ENCODE measurements at places on chromosomes 6 and 20.

- no peak for DNase-seq
Measured at GRCh38 chr6:4895971-4896370, 107.9 kb downstream of the RPP40 start.

- no peak for DNase-seq
Measured at GRCh38 chr6:170102582-170103481, 188.0 kb downstream of the DLL1 start.

DNA sequence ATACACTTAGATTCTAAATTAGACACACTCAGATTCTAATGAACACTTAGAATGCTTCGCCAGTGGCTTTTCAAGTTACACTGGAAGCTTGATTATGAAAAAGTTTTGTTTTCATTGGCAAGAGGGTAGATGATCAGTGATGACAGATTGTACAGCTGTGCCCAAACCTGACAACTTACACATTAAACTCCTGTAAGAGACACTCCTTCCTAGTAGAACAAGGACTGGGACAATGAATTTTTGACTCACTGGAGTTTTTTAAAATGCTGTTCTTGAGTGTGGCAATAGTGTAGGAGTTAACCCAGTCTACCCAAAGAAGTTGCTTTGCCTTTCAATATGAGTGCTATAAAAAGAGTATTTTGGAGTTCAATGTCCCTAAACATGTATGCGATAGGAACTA, 140.8 kb downstream of the SLC16A10 start:
- no peak for DNase-seq

DNA sequence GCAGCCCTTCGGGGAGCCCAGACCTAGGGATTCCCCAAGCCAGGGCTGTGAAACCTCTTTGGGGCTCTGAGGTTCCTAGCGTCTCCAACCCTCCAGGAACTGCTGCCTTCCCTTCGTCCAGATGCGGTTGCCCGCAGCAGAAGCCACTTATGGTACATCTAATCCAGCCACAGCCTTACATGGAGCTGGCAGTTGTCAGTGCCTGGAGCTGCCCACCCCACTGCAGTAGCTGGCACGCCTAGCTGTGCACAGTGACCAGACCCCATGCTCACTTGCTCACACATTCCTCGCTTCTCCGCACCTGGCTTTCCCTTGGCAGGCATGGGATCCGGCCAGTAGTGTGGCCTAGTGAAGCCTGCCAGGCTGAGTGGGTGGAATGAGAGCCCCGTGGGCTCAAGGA, 547.6 kb downstream of the TBC1D32 start:
- DNase-seq: no peak

- peak; percentile 26 for DNase-seq
Measured at GRCh38 chr6:131954775-131955107, 3.6 kb upstream of the CCN2 start.

- no peak for DNase-seq
Measured at GRCh38 chr20:37416848-37417616, 71.1 kb downstream of the SRC start.

DNA sequence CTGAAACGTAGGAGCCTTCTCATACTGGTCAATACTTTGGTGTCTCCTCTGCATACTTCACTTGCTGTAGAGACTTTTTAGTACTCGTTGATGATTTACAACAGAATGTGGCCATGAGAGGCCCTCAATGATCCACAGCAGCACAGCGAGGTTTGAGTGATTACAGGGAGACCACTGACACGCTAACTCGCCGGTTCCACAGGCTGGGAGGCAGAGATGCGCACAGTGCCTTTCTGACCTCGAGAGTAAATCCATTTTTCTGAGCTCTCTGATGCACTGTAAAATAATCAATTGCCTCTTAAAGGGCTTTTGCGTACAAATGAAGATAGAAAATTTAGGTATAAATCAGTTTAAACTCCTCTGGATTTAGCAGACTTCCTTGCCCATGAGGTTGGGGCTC, 56.2 kb upstream of the TBC1D7 start:
- DNase-seq: no peak

DNA sequence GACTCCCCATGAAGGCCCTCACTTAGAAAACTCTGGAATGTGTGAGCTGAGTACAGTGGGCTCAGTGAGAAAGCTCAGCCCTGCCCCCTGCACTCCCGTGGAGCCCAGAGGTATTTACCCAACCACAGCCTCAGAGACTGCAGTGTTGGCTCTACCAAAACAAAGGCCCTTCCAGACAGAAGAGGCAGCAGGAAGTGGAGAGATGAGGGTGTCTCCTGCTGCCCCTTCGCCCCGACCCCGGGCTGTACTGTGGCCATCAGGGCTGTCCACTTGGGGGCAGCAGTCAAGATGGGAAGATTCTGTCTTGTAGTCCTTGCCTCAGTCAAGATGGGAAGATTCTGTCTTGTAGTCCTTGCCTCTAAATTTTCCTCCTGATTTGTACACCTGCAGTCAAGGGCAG, 341.3 kb downstream of the TAF4 start:
- DNase-seq: no peak

DNA sequence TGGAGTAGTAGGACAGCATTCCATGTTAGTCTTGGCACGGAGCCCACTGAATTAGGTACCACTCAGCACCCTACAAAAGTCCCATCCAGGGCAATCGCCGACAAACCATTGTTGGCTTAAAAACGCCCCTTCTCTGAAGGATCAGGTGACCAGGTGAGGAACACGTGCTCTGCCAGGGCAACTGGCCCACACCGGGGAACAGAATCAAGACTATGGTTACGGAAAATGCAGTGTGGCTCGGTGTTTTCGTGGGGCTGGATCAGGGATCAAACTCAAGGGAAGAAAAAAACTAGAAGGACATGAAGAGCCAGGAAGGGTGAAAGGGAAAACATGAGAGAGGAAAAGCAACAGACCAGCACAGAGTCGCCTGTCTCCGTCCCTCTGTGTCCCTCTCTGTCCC, 177.8 kb upstream of the ARID1B start:
- DNase-seq: no peak

DNA sequence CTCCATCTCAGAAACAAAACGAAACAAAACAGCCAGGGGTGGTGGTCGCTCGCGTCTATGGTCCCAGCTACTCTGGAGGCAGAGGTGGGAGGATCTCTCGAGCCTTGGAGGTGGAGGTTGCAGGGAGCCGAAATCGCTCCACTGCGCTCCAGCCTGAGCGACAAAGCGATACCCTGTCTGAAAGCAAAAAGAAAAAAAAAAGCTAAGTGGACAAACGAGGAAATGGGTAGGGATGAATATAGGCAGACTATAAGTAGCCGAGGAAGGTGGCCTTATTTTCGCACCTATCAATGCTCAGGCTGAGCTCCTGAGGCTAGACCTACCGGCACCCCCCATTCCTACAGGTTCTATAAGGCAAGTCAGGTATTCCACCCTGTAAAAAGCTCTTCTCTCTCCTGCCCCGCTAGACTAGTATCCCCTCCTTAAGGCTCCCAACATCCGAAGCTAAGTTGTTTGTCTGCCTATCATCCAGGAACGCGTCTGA, 650 bp upstream of the CASP8AP2 start:
- no peak for DNase-seq

- peak; percentile 62 for DNase-seq
Measured at GRCh38 chr6:111030008-111031007, 48.5 kb downstream of the RPF2 start.

GRCh38 chr20:50092436-50092835, 20.5 kb downstream of the UBE2V1 start:
- no peak for DNase-seq

DNA sequence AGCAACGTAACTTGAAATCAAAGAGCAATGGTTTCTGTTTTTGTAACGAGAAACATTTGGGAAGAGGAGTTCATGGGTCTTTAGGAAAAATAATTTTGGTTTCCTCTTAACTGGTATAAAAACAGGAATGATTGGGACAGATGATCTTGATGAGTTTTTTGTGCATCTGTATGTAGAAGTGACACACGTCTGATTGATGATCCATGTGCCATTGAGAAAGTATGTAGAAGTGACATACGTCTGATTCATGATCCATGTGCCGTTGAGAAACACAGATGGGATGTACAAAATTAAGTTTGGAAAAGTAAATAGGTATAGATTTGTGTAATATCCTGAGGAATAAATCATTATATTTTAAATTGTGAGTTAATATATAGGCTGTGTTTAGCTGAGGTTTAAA, 2.1 kb downstream of the KIAA1586 start:
- no peak for DNase-seq

- DNase-seq: no peak
Measured at GRCh38 chr6:26330859-26331217, 34.2 kb upstream of the BTN3A2 start.

GRCh38 chr6:33686225-33686924, 25.1 kb downstream of the UQCC2 start:
- no peak for DNase-seq

DNA sequence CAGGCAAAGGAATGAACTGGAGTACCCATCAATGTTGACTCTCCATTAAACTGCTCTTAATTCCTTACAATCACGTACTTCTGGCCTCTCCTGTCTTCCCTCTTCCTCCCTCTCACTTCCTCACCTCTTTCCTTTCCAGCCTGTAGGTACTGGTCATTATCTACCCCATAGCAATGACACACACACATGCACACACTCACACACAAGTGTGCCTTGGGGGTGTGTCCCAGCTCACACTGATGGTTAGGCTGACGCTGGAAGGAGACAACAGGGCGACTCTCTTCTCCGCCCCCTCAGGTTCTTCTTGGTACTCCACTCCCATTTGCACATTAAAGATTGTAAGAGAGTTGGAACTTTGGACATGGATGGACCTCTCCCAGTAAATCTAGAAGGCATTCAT, 14.0 kb upstream of the SERPINB9 start:
- DNase-seq: no peak

DNA sequence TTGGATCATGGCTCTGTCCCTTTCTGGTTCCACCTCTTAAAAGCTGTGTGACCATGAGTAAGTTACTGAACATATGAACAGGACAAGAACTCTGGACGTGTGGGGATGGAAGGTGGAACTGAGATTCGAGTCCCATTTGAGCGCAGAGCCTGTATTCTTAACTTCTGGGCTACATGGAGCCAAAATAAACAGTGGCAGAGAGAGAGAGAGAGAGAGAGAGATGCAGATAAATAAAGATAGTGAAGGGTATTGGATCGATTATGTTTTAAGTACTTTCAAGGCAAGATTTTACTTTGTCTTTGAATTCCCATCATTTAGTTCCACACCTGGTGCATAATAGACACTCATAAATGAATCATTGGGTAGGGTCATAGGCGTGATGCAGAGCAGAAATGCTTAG, 39.7 kb downstream of the SLC35D3 start:
- DNase-seq: no peak

GRCh38 chr6:166598441-166599138, 12.1 kb upstream of the RAMACL start:
- peak; percentile 51 for DNase-seq

DNA sequence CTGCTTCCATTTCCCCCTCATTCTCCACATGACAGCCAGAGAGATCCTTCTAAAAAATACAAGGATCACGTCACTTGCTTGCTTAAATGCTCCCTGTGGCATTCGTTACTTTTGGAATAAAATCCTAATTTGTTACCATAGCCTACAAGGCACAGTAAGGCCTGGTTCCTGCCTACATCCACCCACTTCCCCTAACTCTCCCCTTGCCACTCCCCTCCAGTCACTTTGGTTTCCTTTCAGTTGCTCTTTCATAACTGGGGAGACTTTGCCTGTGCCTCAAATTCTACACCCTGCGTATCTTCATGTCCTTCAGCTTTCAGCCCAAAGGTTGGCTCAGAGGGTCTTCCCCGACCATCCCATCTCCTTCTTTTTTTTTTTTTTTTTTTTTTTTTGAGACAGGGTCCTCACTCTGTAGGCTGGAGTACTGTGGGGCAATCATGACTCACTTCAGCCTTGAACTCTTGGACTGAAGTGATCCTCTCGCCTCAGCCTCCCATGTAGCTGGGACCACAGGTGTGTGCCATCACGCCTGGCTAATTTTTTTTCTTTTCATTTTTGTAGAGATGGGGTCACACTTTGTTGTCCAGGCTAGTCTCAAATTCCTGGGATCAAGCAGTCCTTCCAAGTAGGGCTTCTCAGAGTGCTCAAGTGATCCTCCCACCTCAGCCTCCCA, 12.5 kb downstream of the ID1 start:
- DNase-seq: no peak

DNA sequence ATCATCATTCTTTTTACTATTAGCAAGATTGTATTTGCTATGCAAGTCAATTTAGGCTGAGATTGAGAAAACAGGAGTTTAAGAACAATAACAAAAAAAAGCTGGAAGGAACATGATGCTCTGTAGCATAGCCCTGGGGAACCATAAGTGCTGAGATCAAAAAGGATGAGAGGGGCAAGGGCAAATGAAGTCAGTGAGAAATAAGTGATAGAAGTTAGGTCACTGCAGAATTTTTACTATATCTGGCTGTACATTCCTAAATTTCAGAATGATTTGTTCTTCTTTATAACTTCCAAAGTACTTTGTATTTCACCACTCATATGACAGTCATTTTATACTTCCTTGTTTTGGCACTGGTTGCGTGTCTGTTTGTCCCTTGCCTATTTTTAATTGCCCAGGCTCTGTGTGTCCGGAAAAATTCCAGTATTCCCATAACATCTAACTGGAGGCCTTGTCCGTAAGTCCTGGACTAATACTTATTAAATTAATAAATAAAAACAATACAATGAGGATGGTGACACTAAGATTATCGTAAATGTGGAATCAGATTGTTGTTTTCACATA, 444.7 kb downstream of the TENT5A start:
- DNase-seq: no peak

- DNase-seq: no peak
Measured at GRCh38 chr6:7587631-7588100, 2.3 kb upstream of the SNRNP48 start.

DNA sequence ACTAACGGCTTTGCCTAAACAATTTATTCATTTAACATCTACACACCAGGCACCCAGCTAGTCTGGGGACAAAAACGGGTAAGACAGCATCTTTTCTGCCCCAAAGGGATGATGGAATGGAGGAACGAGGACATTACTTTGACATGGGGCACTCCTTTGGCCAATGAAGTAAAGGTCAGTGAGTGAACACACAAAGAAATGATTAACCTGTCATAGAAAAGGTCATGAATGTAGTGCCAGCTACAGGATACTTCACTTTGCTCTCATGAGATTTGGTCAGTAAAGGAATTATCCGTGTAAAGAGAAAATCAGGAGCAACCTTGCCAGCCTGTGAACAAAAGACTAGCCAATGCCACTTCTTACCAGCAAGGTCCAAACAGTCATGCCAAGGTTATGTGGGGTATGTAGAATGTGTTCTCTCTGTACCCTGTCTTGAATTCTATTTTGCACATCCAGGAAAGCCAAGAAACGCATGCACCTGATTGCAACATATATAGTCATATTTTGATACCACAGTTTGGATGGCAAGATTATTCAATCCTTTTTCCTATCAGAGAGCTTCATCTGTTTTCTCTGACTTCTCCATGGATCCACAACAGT, 145.3 kb downstream of the GMPR start:
- no peak for DNase-seq

- DNase-seq: no peak
Measured at GRCh38 chr6:39910744-39911143, 23.5 kb downstream of the MOCS1 start.

Measured in left ventricle myocardium inferior (tissue), 1 donor.